ENCODE measurements at places on chromosomes 1 and 21.

GRCh38 chr1:117650840-117651568 is 45.2 kb downstream of the TENT5C start:
- DNase-seq = no peak

DNA sequence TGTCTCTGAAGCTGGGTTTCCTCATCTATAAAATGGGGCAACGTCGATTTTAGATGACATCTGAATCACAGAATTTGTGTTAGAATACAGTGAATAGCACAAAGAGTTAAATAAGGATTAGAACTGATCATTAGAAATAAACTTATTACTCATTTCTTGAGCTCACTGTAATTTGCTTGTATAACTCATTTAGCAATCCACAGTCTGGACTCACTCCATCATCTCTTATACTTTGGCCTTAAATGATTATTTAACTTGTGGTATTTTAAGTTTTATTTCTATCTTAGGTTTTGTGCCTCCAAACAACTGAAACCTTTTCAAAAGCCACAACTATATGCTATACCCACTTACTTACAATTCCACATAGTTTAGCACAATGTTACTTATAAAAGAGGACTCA is 128.0 kb downstream of the CDC42BPA start:
- no peak for DNase-seq

GRCh38 chr1:14718476-14718875 is 120.0 kb downstream of the KAZN start:
- DNase-seq = no peak

GRCh38 chr1:24481101-24481500 is 21.5 kb upstream of the RCAN3 start:
- peak; percentile 62 for DNase-seq

DNA sequence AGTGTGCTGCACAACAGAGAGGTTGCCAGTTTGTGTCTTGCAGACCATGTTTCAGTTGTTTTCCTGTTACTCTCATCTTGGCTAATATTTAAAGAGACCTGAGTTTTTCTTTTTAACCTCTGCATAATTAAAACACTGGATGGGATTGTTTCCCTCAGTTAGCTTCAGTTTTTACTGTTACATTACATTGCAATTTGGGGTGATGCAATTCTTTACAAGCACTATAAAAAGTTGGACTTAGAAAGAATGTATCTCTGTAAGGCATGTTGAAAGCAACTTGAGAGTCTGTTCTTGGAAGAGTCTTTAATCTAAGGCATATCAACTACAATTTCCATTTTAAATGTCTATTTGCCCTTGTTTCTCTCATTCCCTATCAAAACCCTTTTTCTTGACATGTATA is 99.1 kb downstream of the DNM3 start:
- no peak for DNase-seq

- no peak for DNase-seq
Measured at GRCh38 chr1:230891413-230891812, 23.1 kb upstream of the C1orf198 start.

GRCh38 chr1:14262637-14263036 is 335.8 kb upstream of the KAZN start:
- no peak for DNase-seq

GRCh38 chr1:229579059-229579673 is 20.7 kb upstream of the ABCB10 start:
- no peak for DNase-seq

- no peak for DNase-seq
Measured at GRCh38 chr1:238329671-238330070, 438.9 kb upstream of the ZP4 start.

DNA sequence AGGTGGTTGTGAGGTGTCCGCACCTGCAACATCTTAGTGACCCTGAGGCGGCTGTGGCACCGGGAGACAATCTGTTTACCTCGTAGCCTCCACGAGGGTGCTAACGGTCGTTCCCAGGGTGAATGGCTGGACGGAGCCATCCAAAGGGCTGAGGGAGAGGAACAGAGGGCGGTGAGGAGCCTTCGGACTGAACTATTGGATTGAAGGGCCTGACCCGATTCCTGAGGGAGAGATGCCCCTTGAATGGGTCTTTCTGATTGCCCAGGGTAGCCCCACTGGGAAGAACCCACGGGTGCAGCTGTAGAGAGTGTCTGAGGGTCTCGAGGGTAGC is 2.3 kb downstream of the NR5A2 start:
- no peak for DNase-seq

DNA sequence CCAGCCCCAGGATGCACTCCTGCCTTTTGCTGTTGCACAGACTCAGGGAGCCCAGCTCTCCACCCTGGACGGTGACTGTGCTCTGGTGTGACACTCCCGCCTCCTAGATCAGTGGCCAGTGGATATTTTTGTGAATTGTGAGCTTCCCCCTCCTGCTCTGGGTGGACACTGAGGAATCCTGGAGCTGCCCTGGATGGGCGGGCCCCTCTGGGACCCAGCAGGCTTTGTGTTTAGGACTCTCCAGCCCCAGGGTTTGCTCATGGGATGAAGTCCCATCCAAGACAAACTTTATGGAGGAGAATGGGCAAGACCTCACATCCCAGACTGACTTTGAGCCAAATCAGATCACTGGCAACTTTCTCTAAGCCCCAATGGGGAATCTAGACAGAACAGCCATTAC is 16.1 kb downstream of the SLC6A9 start:
- DNase-seq = no peak

DNA sequence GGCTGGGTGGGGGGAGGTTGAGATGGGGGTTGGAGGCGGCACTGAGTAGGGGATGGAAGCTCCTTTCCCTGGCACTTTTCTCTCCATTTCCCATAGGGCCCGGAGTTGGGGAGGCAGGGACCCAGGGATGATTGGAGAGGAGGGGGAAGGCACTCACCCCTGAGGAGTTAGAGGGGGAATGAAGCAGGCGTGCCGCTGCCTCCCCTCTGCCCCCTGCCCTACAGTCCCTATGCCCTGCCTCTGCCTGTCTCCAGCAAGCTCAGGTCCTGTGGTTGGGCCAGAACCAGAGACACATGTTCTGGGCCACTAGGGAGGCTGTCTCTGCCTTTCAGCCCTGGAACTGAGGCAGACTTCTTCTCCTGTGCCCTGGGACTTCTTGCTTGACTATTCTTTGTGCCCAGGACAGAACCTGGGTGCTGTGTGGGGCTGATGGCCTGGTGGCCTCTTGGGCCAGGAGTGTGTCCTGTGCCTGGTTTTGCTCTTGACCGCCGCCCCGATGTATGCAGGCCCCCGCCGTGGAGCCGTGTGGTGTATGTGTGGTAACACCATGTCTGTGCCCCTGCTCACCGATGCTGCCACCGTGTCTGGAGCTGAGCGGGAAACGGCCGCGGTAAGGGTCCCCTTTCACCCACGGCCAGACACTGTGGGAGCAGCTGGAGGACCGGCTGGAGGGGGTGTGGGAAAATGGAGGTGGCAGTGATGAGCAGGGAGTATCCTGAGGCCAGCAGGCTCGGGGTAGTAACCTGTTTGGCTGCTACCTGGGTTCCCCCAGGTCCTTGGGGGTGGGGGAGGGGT is 1.4 kb downstream of the LYPLA2 start:
- no peak for DNase-seq

GRCh38 chr1:109763646-109764415 is at the start of gene EPS8L3:
EPS8L3 (minus strand) TSS chr1:109763923; CDS start chr1:109761749, 2,174 bp downstream.
- no peak for DNase-seq

DNA sequence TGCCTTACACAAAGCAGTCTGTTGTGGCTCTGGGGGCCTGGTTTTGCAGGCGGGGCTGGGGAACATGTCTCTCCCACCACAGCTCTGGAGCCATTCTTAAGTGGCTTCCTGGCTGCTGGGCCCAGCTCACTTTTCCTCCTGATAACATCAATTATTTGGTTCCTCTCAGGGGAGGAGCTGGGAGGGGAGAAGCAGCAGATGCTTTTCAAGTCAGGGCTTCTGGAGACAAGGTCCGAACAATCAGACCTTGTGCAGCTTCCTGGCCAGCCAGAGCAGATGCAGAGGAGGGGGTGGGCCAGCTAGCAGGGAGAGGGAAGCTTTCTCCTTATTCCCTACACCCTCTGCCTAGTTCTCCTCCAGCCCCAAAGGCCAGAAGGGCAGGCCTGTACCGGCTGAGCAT is 3.7 kb upstream of the PAQR6 start:
- DNase-seq = no peak

DNA sequence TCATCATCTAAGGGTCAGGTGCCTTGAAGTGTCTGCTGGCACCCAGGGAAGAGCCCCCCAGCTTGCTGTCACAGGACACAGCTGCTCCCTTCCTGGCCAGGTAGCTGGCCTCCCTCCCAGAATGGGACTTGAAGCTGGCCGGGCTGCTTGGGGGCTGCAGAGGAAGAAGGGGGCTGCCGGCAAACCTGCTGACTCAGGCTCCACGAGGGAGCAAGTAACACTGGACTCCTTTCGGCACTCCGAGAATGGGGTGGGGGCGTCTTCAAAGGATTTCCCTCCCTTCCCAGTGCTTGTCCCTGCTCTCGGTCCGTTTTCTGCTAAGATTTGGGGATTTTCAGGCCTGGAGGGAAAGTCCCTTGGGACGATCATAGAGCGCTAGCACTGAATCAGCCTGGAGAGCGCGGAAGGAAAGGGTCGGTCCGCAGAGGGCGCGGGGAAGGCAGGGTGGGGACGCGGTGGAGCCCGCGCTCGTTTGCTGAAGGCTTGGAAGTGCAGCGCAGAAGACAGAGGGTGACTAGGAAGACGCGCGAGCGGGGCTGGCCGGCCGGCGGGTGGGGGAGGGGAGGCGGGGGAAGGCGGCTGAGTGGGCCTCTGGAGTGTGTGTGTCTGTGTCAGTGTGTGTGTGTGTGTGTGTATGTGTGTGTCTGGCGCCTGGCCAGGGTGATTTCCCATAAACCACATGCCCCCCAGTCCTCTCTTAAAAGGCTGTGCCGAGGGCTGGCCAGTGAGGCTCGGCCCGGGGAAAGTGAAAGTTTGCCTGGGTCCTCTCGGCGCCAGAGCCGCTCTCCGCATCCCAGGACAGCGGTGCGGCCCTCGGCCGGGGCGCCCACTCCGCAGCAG is at the start of gene CSF1:
TSS of gene CSF1 (plus strand) at position 727 of the 840 bp plus-strand sequence. CDS start 175 bp downstream, outside the sequence.
- DNase-seq = peak; percentile 66

GRCh38 chr1:211842518-211842917 is 12.0 kb upstream of the LPGAT1 start:
- DNase-seq = no peak

GRCh38 chr1:101920577-101920976 is 76.1 kb downstream of the OLFM3 start:
- no peak for DNase-seq

- no peak for DNase-seq
Measured at GRCh38 chr1:80517062-80517461, 1283.7 kb upstream of the ADGRL2 start.

GRCh38 chr21:42356046-42356445 is 5.3 kb upstream of the TFF2 start:
- no peak for DNase-seq

DNA sequence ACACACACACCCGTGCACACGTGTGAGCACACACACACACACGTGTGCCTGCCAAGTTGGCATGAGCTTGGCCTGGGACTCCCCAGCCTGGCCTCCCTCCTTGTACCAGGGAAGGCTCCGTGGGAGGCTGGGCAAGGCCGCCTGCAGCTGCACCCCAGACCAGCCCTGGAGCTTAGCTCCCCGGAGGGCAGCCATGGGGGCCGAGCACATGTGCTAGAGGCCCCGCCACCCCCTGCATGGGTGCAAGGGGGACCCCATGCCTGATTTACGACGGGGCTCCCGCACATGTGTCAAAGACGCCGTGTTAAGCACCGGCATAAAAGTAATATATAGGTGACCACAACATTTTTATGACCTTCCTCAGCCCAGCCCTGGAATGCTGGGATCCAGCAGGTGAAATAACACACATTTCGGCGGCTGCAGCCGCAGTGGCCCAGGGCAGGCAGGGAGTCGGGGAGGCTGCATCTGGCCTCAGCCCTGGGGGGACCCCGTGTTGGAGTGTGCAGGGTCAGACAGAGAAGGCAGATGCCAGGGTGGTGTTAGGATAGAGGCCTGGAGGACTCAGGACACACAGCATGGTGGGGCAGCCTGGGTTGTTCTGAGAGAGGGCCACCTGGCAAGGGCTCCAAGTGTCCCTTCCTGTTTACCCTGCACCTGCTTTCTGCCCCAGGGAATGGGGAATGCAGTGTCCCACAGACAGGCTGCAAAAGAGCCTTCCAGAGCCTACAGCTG is 56.3 kb downstream of the WNT9A start:
- DNase-seq = peak; percentile 1

Data from stimulated activated naive CD8-positive, alpha-beta T cell treated with anti-CD3 and anti-CD28 coated beads, Interleukin-15, amount 100 ng/mL, for 72 hours (primary cell).